ENCODE measurements at places on chromosomes 7 and 10.

DNA sequence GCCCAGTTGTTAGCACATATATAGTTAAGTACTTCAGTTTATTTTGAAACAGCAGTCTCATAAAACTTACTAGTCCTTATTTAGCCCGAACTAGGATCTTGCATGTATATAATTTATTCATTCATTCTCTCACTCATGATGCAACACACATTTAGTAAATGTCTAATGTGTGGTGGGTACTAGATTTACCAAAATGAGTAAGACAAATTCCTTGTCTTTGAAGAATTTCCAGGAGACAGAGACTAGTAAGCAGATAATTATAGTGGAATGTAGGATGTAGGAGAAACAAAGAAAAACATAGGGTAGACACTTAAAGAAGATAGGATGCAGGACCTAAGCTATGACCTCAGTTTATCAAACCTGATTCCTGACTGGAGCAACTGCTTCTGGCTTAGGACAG lies 120.2 kb upstream of the AMPH start:
- no peak for DNase-seq

GRCh38 chr10:21533467-21534279 lies at the start of gene MLLT10:
Gene MLLT10, plus strand, starts transcription at chr10:21534232. Its CDS starts 413 bp downstream, at chr10:21534645.
- DNase-seq: peak; percentile 89

DNA sequence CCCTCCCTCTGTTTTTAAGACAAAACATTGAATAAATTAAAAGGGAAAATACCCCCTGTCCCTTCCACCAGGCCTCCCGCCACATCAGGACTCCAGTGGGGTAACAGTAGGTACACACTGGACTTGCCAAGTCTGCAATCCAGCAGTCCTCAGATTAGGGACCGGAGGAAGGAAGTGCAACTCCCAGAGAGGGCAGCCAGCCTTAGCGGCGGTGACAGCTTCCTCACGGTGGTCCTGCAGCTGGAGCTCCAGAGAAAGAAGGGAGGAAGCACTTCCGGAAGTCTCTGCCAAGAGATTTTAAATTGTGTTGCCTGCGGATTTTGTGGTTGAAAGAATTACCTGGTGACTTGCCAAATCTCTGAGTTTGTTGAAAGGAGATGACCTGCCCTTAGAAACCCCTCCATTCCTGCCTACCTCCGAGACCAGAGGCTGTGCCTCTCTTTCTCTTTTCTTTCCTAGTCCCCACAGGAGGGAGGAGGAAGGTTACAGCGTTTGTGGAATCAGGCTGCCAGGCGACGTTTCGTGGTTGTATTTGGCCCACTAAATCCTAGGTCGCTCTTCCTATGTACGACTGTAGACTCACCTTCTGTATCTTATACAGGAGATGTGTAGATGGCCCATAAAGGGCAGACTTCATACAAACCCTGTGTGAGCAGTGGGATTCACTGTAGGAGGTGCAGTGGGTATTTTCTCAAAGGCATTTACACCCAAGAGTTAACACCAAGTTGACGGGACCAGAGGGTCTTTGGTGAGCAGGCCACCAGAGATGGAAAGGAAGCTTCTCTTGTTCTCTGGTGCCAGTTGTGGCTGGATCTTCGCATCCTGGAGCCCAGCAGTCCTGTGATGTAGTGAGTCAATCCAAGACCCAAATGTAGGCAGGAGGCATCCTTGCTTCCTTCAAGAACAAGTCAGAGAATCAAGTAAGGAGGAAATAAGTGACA lies 77.9 kb downstream of the INSIG1 start:
- peak; percentile 10 for DNase-seq

- DNase-seq: no peak
These were observed 85.1 kb upstream of the PPIF start for GRCh38 chr10:79262131-79262530.

- peak; percentile 63 for DNase-seq
These were observed 73.4 kb downstream of the SHH start for GRCh38 chr7:155738652-155739537.

DNA sequence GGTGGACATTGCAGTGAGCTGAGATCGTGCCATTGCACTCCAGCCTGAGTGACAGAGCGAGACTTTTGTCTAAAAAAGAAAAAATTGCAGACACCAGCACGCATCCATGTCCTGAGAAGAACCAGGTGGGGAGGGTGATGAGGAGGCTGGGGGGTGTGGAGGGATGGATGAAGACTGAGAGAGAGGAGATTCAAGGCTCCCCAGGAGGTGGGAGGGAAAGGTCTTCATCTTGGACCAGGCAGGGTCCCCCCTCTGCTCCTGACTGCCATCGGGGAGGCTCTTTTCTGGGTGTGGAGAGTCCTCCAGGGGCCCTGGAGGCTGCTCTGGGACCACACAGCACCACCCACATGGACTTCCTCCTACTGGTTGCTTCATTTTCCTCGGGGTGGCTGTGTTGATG lies 1.5 kb downstream of the SCART1 start:
- no peak for DNase-seq

DNA sequence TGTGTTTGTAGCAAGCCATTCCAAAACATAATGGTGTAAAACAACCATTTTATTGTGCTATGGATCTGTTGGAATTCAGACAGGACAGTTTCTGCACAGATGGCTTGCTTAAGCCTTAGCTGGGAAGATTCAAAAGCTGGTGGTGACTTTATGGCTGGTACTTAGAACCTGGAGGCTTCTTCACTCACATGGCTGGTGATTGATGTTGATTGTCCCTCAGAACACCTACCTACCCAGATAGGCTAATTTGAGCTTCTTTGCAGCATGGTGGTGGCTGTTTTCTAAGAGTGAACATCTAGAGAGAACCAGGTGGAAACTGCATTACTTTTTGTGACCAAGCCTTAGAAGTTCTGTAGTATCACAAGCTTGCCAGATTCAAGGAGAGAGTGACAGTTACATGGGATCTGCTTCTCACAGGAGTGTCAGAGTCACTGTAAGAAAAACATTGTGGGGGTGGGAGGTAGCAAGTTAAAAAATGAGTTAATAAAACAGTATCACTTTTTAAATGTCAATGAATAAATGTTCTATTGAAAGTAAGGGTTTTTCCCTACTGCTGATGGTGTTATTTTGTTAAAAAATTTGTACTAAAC lies 7.1 kb downstream of the R3HCC1L start:
- DNase-seq: no peak

DNA sequence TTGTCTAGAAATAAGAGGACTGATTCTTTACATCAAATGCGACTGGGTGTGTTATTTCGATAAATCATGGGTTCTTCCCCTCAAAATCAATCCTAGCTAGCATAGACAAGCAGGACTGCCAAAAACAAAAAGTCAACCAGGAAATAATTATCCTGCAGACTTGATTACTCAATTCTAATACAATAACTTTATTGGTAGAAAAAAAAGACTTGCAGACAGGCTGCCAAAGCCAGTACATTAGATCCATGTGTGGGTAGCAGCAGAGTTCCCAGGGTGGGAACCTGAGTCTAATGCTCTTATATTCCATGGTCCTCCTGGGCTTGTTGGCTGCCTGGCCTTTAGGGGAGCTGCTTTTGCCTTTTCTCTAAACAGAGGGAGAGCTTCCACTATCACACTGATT lies 7.8 kb downstream of the AFAP1L2 start:
- no peak for DNase-seq

- no peak for DNase-seq
These were observed 12.9 kb downstream of the SGCE start for GRCh38 chr7:94642838-94643653.

DNA sequence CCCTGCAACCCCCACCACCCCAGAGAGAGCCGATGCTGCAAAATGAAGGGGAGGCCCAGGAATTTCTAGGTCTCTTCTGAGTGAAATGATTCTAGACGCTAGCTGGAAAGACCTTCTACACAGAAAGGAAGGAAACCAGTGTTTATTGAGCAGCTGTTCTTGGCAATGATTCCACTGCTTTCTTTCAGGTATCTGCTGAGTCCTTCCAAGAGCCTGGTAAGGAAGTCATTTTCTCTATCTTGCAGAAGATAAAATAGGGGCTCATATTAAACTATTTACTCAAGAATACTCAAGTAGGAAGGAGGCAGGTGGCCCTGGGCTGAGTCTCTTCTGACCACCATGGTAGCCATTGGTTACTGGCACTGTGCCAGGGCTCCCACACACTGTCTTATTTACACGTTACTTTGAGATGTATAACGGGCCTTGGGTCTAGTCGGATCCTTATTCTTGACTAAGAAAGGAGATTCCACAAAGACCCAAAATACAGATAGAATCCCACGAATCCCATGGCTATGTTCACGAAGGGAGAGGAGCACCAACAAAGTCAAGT lies 112.1 kb downstream of the GALNT11 start:
- no peak for DNase-seq

Data from inflammatory macrophage (primary cell).